Fibroblast of skin of right biceps (primary cell): ENCODE measurements at places on chromosomes 4 and X.

DNA sequence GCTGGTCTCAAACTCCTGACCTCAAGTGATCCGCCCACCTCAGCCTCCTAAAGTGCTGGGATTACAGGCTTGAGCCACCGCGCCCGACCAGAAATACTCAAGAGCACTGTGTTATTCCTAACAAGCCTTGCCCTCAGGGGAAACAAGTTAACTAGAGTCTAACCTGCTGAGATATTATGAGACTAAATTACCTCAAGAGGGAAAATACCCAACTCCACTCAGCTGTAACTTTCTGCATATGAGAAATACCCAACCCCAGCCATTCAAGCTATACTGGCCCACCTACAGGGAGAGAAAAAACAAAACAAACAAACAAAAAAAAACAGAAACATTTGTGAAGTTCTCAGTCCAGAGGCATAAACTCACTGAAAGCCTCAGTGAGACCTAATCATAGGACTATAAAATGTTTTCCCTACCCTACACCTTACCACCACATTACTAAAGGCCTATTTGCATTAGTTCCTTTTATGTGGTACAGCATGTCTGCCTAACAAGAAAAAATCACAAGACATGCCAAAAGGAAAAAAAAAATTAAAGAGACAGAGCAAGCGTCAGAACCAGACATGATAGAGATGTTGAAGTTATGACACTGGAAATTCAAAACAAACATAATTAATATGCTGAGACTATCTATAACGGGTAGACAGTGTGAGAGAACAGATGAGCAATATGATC is 876.0 kb downstream of the FSTL5 start:
- DNase-seq, result no peak

GRCh38 chr4:92299152-92299551 is 4.6 kb upstream of the GRID2 start:
- peak; percentile 19 for DNase-seq

DNA sequence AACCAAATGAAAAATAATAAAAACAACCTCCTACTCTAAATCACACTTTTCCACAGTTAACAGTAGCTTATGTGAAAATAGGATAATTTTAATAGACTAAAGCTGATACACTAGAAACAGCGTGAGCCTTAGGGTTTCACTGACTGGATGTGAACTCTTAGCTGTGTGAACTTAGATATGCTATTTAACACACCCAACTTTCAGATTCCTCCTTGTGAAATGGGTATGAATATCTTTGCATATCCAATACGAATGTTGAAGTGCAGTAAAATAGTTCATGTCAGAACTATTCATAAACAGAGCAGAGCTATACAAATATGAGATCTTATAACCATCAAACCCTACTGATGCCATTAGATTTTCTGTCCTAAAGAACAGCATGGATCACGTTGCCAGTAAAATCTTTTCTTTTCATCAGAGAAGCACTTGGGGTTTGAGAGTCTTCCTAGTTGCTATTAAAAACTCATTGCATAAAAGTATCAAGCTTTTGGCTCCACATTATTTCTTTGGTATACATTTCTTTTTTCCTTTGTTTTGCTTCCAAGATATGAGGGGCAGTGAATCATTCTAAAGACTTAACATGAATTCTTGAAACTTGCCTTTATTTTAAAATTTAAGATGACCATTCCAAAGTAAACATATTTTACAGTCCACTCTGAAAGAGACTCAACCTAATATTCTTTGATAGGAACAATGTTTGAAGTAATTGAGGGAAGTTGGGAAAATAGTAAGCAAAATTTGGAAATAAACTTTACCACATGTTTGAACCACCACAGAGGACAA is 102.4 kb downstream of the CPE start:
- no peak for DNase-seq

- DNase-seq, result peak; percentile 40
These were observed 334.5 kb upstream of the SLC7A11 start for GRCh38 chr4:138576684-138577083.

DNA sequence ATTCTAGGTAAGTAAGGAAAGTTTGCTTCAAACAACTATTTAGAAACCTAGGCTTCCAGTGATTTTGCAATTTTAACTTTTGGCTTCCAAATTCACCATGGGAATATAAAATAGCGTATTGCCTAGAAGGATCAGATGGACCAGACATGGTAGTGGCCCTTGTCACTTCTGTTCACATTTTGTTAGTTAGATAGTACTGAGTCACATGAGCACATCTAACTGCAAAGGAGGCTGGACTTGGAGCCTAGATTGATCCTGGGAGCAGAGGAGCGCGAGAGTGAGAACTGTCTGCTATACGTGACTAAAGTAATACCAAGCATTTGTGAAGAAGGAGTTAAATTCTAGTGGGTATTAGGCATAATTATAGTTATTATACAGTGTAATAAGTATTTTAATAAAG is 102.4 kb downstream of the ARHGAP24 start:
- DNase-seq, result no peak

GRCh38 chr4:187814737-187815465 is 180.7 kb upstream of the ZFP42 start:
- peak; percentile 15 for DNase-seq

- peak; percentile 8 for DNase-seq
These were observed 273.7 kb downstream of the HNRNPD start for GRCh38 chr4:82099928-82100579.
